NCI-H460 (cell line): ENCODE measurements at places on chromosomes 12 and 14.

GRCh38 chr14:59117754-59118528 lies 70.5 kb upstream of the DAAM1 start:
- no peak for DNase-seq

DNA sequence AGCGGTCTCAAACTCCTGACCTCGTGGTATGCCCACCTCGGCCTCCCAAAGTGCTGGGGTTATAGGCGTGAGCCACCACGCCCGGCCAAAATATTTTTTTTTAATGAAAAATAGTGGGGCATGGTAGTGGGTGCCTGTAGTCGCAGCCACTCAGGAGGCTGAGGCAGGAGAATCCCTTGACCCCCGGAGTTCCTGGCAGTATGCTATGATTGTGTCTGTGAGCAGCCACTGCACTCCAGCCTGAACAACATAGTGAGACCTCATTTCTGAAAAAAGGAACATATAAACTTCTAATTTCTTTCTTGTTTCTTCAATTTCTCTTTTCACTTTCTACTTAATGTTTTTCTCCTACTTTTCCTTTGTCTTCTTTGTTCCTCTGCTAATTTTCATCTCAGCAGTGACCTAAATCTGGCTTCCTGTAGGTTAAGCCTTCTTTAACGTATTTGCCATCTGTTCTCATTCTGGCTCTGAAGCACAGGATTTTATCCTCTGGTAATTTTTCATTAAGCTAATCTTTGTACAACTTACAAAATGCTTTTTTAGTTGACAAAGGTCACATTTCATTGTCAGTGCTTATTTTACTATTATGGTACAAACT lies 4.5 kb upstream of the RPGRIP1 start:
- no peak for DNase-seq

DNA sequence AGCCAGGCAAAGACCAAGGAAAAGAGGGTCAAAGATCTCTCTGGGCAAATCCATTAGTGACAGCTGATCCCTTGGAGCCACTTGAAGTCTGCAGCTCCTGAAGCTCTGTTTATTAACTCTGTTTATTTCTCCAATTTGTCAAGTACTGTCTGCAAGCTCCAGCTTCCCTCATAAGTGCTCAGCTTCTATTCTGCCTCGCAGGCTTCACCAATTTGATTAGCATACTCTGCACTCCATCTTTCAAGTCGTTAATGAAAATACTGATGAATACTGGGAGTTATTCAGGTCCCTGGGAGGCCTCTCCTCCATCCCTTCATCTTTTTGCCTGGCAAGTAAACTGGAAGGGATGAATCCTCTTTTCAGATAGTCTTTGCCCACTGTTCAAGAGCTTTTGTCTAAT lies 54.3 kb downstream of the TTC9 start:
- no peak for DNase-seq

GRCh38 chr14:37606678-37607077 lies 11.2 kb downstream of the TTC6 start:
- DNase-seq, result no peak

DNA sequence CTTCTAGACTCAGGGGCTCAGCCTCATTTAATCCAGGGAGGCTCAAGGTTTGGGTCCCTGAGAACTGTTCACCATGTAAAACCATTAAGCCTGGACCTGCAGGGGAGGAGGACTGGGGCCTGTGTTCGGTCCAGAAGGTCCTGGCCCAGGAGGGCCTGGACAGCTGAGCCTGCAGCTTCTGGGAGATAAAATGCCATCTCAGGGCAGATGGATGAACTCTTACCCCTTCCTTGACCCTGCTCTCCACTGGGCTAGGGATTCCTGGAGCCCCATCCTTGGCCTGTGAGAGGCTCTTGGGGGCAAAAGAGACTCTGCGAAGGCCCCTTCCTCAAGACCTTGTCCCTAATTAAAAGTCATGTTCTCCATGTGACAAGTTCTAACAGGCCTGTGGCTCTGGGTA lies 51.2 kb downstream of the PRMT8 start:
- no peak for DNase-seq
